ENCODE measurements at places on chromosomes 11 and 22.

GRCh38 chr11:130243816-130244215 lies 70.9 kb downstream of the ZBTB44 start:
- DNase-seq, result no peak

- DNase-seq, result no peak
Measured at GRCh38 chr11:127873478-127873877, 713.9 kb downstream of the ETS1 start.

DNA sequence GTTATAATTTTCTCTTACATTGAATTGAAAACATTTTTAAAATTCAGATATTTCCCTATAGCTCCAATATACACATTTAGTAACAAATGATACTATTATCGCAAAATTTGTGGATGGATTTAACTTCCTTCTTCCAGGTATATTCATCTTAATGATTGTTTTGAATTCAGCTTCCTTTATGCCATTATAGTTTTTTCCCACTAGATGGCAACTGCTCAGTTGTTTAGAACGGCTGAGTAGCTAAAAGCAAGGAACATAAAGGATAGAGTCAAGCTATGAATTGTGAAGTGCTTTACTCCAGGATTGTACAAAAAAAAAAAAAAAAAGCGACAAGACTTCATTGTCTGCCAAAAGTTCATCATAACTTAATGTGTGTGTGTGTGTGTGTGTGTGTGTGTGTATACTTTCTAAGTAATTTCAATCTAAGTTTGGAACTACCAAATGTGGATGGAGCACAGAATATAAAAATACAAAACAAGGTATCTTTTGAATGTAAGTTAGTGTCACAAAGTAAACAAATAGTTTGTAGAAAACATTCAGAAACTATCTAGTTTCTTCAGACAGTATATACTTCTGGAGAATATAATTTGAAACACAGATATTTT lies 846.4 kb downstream of the DLG2 start:
- no peak for DNase-seq

DNA sequence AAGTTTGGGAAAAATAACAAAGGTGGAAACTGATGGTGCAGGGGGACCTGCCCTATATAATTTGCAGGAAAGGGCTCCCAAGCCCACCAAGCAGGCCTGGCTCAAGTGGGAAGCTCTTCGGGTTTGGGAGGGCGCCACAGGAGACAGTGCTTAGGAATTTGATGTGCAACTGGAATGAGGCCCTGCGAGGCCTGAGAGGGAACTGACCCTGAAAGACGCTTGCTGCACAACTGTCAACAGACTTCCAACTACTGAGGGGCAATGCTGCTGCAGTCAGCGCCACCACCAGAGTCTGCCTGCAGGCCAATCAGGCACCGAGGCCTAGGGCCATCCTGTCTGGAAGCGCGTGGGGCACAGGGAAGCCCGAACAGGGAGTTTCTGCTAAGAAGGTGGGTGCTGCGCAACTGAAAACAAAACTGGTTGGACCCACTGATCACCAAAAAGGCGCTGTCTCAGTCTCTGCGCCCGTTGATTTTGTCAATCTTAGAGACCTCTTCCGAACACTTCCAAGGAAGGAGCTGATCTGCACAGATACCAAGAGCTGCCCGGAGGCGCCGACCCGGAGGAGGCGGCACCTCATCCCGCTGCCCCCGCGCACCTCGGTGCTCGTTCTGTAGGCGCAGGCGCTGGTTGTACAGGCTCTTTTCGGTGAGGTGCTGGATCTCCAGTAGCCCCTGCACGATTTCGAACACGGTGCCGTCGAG lies 667 bp downstream of the DGCR6L start:
- no peak for DNase-seq

DNA sequence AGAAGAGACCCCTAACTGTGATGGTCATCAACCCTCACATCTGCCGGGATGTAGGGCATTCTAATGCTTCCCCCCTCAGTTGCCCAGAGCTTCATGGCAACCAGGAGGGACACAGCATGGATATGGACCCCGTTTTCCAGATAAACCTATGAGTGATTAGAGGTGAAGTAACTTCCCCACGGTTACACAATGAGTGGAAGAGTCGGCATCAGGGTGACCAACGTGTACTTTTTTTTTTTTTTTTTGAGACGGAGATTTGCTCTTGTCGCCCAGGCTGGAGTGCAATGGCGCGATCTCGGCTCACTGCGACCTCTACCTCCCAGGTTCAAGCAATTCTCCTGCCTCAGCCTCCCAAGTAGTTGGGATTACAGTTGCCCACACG lies 25.0 kb downstream of the TXN2 start:
- DNase-seq, result no peak

DNA sequence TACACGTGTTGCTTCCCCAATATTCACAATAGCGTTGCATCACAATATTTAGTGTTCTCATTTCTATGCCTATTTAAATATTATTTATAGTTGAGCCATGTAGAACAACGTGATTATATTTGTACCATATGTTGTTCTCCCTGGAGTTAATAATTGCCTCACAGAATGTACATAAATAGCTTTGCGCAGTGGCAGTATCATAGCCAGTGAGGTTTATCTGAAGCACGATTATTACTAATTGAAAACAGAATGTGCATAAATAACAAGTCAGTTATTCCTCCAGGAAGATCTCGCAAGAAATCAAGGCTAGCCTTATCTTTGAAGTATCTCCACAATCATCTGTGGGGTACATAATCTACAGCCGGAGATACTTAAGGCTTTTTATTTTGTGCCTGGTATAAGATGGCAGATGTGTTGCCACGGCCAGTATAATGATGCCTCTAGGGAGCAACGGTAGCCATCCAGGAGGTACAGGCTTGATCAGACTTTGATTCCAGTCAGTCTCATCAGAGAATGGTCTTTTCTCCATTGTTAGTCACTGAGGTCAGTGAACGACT lies 197.5 kb downstream of the MSANTD4 start:
- DNase-seq, result no peak

DNA sequence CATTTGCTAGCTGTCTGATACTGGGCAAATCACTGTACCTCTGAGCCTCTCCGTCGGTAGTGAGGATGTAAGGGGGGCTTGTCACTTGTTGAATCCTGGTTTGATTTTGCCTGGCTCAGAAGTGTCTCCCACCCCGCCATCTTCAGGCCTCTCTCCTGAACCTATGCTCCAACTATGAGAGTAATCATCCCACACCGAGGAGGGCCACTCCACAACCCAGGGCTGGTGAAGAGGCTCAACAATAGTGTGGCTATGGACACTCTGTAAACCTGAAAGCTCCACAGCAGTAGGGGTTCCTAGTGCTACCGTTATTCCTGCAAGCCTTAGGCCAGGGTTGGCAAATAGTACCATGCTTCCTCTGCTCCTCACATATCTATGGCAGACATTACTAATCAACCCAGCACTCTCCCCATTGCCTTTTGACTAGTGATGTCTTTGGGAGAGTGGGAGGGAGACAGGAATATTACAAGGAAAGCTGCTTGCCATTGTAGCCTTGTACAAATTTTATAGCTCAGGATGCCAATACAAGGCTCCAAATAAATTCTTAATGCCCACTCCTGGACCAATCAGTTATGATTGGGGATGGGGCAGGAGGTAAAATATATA lies 134.0 kb upstream of the TEAD1 start:
- DNase-seq, result no peak

DNA sequence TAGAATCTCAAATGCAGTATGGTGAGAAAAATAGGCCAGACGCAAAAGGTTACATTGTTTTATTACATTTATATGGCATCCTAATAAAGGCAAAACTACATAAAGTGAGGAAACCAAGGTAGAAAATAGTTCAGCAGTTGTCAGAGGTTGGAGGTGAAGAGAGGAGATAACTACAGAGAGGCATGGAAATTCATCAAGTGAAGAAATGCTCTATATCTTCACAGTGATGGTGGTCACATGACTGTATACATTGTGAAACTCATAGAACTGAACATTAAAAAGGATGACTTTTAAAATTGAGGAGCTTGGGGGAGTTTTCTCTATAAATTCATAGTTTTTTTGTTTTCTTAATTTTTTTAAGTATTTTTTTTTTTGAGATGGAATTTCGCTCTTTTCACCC lies 14.4 kb downstream of the LGR4 start:
- no peak for DNase-seq

DNA sequence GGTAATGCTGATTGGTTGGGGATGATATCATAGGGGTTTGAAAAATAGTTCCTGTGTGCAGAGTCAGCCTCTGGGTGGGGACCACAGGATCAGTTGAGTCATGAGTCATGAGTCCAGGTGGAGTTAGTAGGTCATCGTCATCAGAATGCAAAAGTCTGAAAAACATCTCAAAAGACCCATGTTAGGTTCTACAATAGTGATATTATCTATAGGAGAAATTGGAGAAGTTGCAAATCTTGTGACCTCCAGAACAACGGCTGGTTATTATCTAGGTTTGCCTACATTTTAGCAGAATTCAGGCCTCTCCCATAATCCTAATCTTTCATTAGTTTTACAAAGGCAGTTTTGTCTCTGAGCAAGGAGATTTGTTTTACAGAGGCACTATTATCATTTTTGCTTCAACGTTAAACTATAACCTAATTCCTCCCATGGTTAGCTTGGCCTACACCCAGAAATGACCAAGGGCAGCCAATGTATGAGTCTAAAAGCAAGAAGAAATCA lies 38.9 kb downstream of the MS4A2 start:
- no peak for DNase-seq

GRCh38 chr11:93704237-93704636 lies 37.1 kb downstream of the TAF1D start:
- no peak for DNase-seq

GRCh38 chr11:3341298-3341697 lies 37.6 kb downstream of the ZNF195 start:
- peak; percentile 72 for DNase-seq

DNA sequence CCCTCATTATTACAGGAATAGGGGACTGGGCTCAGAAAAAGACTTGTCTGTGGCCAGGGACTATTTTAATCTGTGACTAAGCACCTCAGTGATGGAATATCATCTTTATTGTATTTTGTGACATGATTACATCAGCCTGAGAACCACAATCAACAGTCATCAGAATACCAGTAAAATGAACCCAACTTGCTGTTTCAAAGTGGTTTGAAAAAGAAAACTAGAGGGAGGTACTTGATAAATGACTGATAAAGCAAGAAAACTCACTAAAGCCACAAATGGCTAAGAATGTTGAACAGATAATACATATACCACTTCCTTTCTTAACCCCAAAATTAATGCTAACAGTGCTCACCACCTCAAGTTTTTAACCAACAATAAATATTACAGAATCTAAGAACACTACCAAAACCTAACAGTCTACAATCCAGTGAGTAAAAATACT lies 155.7 kb downstream of the ATG16L2 start:
- no peak for DNase-seq

DNA sequence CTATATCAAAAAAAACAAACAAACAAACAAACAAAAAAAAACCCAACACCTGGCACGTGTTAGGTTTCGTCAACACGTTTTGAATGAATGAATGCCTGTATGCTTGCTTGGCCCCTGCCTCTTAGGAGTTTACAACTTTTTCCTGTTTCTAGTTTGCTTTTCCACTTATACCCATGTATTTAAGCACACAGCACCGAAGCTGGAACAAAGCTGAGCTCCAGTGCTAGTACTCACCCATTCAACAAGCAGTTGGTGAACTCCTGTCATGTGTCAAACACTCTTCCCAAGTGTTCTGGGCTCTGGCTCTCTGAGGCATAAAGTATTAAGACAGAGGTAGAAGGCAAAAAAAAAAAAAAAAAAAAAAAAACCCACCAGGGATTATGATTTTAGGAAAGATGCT lies 599.3 kb downstream of the BUD13 start:
- no peak for DNase-seq

GRCh38 chr22:45096256-45096907 lies 67.3 kb upstream of the NUP50 start:
- DNase-seq, result peak; percentile 61

DNA sequence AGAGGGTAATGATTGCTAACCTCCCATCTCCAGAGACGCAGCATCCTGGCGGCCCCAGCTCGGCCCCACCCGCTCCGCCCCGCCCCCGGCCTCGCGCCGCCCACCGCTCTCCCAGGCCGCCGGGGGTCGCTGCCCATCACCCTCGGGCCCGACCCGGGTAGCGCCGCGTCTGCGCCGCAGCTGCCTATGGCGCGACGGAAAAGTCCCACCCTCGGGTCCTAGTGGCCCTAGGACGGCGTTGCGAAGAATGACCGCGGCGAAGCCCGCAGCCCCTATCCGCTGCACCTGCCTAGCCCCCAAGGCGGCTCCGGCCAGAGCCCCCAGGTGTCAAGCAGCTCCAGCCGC lies 457 bp downstream of the CPSF7 start:
- peak; percentile 63 for DNase-seq

- DNase-seq, result no peak
Measured at GRCh38 chr22:40055143-40055883, 60.6 kb downstream of the FAM83F start.

DNA sequence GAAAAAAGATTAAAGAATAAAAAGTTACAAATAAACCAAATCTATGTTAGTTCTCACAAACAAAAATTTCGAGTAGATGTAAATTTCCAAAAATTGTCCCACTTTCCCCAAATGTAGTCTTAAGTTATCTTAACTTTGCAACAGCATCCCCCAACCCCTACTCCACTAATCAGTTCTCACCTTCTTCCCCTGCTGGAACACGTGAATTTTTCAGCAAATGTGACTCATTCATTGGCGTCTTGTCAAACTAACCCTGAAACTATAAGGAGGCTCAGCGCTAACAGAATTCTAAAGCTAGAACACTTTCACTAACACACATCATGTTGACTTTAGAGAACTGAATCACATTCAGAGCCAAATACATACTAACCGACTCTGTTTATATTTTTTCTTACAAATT lies 46.1 kb downstream of the PHF21A start:
- DNase-seq, result no peak

DNA sequence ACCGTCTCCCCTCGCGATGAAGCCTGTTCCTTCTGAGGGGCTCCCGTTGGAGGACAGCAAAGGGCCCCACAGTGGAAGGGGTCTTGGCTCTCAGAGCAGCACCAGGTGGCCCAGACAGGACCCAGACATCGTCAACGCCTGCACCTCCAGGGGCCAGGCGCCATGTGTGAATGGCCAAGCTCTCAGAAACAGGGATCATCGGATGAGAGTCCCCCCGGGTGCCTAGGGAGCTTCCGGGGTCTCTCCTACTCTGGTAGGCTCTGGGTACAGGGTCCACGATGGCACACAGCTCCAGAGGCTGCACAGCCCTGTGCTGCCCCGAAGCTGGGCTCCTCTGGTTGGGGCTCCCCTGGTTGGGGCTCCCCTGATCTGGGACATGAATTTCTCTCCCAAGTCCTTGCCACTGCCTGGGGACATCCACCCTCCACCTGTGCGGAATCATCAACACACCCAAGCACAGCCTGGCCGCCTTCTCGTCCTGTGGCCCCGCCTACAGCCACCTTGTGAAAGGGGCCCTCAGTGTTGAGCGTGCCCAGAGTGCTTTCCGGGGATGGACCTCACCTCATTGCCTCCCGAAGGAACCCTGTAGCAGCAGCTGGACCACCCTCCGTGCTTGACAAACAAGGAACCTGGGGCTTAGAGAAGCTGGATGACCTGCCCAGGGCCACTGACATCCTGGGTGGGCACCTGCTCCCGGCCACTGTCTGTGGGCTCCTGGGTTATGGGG lies 929.0 kb downstream of the BRD1 start:
- no peak for DNase-seq

Data from transverse colon (tissue), 4 donors.